ENCODE measurements at places on chromosomes 3 and 15. TPM values are rescaled to one million over a fixed set of nuclear protein-coding genes. Genes with fewer than 3 reads are reported as not detected.

DNA sequence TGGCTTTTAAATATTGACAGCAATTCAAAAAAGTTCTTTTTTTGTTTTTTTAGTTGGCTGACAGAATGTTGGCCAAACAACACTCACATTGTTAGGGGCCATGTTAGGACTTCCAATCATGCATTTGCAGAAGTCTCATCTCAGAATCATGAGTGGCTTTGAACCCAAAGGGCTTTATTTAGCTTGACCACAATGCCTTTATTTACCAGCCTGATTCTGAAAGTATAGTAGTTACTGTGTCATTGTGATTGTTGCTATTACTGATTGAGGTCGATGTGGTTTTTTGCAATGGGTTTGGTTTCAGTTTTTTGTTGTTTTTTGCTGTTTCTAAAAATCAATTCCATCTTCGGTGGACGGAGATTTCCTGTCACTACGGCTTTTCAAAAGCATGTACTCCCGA, 7.2 kb downstream of the GLDN start:
- no peak for DNase-seq

DNA sequence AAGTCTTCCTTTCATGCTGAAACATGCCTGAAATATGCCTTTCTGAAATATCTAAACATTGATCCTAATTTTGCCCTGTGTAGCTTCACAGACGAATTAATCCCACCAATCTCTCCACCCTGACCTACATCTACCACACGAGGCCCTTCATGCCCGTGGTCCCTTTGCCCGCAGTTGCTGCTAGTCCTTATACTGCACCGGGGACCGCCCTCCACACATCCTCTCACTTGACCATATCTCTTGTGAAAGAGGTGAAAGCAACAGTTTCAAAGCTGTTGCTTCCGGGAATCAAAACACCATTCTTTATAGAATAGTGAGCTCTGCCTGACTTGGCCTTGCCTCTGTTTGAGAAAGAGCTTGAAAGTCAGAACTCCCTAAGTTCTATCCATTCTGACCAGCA, 499.5 kb downstream of the NTRK3 start:
- DNase-seq = no peak

DNA sequence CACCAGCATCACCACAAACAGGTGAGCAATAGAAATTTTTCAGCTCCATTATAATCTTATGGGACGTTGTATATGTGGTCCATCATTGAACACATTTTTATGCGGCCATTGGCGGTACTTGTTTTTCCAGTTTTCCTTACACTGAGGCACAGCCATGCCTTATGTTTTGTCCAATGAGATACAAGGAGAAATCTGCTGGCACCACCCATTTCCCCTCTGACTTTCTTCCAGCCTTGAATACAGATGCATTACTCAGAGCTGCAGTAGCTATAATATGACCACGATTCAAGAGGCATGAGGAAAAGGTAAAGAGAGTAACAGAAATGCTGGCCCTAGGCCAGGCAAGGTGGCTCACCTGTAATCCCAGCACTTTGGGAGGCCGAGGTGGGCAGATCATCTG, 9.0 kb upstream of the PIK3R4 start:
- DNase-seq = no peak

- no peak for DNase-seq
Observed at GRCh38 chr3:72523429-72524151, 324.7 kb downstream of the SHQ1 start.

DNA sequence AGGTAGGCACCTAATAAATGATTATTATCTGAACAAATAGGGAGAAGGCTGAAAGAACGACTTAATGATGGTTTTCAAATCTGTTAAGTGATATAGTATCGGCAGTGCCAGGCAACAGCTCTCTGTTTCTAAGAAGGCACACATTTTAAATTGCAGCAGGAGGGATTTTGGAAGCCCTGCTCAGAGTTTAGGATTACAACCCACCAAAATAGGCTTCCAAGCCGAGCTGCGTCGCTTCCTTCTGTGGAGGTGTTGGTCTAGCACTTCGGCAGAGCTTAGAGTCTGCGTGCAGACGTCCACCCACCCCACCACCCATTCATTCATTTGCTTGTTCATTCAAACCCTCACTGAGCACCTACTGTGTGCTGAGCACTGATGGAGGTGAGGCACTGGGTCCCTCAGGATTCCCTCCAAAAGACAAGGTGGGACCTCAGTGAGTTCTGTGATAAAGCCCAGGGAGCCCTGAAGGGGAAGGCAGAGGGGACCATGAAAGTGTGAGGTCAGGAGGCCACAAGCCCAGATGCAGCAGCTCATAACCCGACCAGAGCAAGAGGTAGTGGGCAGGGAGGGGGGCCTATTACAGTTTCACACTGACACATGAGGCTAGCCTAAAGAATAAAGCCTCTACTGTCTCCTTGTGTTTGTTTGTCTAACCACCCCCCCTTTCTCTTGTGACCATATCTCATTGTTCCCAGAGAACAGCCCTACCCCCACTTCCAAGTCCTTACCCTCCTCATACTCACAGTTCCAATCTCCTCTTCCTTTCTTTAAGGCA, 8.9 kb downstream of the ADCY5 start:
- no peak for DNase-seq

- no peak for DNase-seq
Observed at GRCh38 chr3:111882194-111882593, 23.1 kb downstream of the PHLDB2 start.

The MYRIP gene
- 1.8 TPM for total RNA-seq
